Stimulated activated CD8-positive, alpha-beta memory T cell treated with anti-CD3 and anti-CD28 coated beads, Interleukin-7, amount 100 ng/mL, for 1 hour (primary cell): ENCODE measurements at places on chromosomes 11 and 22.
A peak's percentile ranks its signal among the peaks of the same experiment; 100 is the strongest.

DNA sequence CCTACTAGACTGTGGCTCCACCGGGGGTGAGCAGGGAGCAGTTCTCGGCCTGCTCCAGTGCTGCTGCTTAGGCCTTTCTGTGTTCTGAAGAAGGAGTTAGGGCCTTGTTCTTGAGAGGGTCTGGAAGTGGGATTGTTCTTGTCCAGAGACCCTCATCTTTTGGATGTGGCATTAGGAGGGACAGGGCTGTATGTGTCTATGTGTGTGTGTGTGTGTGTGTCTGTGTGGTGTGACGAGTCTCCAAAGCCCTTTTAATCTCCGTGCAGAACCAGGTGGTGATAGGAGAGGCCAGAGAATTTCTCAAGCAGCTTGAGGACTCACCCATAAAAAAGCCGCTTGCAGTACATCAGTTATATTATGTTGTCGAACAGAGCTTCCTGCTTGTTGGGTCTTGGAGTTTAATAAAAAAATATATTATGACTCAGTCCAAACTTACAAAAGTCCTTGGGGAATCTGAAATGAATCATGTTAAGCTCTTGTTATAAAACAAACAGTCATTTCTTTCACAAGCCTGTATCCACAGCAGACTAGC lies 196.5 kb downstream of the TENM4 start:
- DNase-seq: no peak

- DNase-seq: peak; percentile 17
Measured at GRCh38 chr22:49052023-49052538, 775.6 kb downstream of the BRD1 start.

DNA sequence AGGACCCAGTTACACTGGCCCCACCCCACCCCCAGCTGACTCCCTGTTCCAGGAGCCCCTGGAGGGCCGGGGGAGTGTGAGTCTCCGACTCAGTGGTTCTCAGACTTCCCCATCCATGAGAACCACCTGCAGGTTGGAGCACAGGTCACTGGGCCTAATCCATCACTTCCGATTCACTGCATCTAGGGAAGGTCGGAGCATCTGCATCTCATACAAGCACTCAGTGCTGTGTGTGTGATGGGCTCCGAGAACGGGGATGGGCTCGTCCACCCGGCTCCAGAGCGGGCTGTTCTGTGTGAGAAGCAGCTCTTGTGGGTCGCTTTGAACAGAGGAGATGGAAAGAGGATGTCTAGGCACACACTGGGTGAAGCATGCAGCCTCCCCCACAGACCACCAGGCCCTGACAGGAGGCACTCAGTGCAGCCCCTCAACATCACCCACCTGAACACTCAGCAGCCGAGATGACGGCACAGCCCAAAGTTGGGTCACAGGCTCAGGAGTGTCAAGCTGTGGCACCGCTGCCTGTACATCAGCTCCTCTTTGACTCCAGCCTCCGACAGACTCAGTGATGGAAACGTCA lies 541.4 kb downstream of the BRD1 start:
- no peak for DNase-seq

DNA sequence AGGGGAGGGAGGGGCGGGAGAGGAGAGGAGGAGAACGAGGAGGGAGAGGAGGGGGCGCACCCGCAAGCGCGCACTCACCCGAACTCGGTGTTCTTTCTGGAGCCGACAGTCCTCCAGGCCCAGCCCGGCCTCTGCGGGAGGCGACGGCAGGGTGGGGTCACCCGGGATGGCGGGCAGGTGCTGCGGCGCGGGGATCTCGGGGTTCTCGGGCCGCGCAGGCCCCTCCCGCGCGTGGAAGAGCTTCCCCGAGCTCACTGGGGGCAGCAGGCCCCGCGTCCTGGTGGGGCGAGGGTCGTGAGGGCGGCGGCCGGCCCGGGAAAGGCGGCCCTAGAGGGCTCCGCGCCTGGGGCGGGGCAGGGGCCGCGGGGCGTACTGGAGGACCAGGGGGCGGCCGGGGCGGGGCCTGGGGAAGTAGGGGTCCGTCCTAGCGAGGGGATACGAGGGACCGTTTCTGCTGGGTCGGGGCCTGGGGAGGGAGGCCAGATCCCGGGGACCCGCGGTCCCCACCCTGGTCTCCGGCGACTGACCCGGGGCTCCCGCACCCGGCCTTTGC lies 5.2 kb downstream of the LMNTD2 start:
- DNase-seq: no peak
